ENCODE measurements at places on chromosomes 5 and 9. TPM values are rescaled to one million over a fixed set of nuclear protein-coding genes. Genes with fewer than 3 reads are reported as not detected.

SPATA31D4 gene
- not detected for total RNA-seq

- H3K4me3 ChIP-seq: no peak overlapping the region
- no peaks in the 10 kb centered on the region for H3K27me3 ChIP-seq
- DNase-seq: no peak
- peaks cover 34% of the 10 kb centered on the region for H3K36me3 ChIP-seq
Measured at GRCh38 chr9:131500377-131500776, 2.3 kb upstream of the POMT1 start.

DNA sequence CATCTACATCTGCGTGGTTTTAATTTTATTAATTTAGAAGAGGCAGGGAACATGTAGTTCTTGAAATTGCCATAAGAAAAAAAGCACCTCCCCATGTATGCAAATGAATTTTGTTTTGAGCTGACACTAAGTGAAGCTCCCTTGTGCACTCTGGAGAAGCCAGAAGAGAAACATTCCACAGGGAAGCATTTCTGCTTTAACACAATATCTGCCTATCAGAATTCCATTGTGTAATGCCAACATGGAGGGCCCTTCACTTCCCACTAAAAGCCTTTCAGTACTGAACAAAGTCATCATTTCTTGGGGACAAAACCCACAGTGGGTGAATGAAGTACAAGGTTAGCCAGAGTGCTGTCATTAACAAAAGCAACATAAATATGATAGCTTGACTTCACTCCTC, 59.7 kb downstream of the PRELID2 start:
- H3K36me3 ChIP-seq: no peaks in the 10 kb centered on the region
- no peak overlapping the region for H3K27ac ChIP-seq
- DNase-seq: no peak
- H3K27me3 ChIP-seq: no peaks in the 10 kb centered on the region
- H3K4me1 ChIP-seq: no peaks in the 10 kb centered on the region
- H3K4me3 ChIP-seq: no peak overlapping the region

DNA sequence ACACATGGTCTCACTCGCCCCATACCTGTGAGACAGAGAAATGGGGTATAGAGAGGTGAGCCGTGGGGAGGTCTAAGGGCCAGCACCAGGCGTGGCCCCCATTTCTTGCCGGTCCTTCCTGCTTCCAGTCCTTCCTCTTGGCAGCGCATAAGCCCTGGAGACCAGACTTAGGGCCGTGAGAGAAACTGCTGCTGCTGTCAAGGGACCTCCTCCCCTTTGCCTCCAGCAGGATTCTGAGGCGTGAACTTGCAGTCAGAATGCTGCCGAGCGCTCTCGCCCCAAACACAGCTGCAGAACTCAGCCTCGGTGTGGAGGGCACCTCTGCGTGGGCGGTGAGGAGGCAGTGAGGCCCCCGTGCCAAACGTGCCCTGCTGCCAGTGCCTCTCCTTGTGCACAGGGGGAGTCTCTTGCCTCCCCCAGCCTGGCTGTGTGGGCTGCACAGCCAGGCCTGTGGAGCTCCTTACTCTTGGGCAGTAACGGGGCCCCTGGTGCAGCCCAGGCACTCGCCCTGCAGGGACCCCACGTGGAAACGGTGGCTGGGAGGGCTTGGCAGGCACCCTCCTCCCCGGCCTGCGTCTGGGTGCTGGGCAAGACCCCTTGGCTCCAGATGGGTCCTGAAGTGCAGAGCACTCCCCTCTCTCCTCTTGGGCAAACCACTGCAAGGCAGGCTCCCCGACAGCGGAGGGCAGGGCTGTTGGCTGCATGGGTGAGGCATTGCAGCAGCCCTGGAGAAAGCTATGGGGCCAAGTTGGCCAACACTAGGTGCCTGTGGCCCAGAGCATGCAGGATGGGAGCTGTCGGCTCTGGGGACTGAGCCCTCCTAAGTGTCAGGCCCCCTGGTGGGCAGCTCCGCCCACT, 85.4 kb downstream of the RXRA start:
- no peak overlapping the region for H3K4me3 ChIP-seq
- no peaks in the 10 kb centered on the region for H3K27me3 ChIP-seq
- no peak overlapping the region for H3K27ac ChIP-seq
- DNase-seq: no peak

DNA sequence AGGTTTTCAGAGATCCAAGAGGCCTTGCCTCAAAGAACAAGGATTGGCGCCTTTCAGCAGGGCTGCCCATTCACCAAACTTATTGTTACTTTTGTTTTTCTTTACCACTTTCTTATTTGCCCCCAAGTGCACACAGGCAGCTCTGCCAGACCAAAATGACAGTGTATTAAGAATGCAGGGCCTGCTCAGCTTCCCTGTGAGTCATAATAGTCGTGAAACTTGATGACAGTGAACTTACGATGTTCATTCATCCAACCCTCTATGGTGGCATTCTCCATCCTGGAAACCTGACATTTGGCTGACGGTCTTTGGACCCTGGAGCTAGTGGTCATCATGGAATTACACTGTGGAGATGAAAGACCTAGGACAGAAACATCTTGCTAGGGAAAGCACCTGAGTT, 44.3 kb downstream of the UBE2QL1 start:
- no peaks in the 10 kb centered on the region for H3K36me3 ChIP-seq
- peaks cover 2% of the 10 kb centered on the region for H3K4me1 ChIP-seq
- DNase-seq: no peak
- H3K27me3 ChIP-seq: no peaks in the 10 kb centered on the region
- no peak overlapping the region for H3K27ac ChIP-seq
